ENCODE measurements at places on chromosomes 5 and 9.

GRCh38 chr5:43358301-43358700 is 45.1 kb upstream of the HMGCS1 start:
- DNase-seq: no peak

DNA sequence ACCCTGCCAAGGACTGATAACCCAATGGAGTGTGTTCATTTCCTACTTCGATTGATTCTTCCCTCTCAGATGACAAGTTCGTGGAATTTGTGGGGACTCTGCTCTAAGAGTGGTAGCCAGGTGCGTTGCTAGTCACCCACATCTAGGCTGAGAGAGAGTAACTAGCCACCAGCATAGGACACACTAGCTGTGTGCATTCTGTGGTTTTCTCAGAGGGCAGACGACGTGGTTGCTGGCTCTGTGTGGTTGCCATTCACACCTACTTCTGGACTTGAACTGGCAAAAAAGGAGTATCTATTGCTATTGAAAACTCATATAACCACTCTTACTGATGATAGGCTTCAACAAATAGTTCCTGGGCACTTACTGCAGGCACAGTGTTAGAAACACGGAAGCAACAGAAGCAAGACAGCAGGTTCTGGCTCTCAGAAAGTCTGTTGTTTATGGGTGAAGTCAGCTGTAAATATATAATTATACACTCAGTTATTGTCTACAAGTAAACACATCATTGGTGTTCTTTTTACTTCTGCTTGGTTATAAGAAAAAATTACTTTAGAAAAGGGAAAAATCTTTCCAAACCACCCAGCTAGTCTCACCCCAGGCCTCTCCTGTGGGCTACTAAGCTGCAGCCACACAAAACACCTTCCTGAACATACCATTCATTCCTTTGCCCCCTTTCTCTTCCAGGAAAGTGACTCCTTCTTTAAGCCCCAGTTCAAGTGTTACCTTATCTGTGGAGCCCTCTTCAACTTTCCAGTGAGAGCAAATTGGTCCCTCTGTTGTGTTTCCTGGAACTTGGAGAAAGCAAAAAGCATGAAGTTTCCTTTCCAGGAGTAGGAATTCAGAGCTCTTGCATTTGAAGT is 151.1 kb upstream of the HAPLN1 start:
- no peak for DNase-seq

DNA sequence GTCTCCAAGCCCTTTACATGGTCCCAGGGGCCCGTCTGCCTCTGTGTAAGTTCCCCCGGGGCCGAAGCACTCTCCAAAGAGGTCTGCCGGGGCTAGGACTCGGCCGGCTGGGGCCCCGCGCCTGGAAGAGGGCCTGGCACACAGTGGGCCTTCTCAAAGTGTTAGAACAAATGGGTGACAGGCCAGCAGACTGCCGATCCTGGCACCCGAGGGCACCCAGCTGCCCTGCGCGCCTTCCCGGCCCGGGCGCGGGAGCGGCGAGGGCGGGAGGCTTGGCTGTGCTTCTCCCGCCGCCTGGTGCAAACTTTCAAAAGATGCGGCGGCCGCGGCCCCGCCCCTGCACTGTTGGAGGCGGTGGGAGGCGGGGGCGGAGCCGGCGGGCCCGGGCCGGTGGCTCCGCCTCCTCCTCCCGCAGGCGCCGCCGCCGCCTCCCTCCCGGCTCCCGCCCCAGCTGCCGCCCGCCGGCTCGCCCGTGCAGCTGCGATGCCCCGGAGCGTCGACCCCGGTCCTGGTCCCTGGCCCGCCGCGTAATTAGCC is at the start of gene NEURL1B:
NEURL1B (plus strand) TSS at position 442 of the 537 bp plus-strand sequence. CDS start 144 bp downstream, outside the sequence.
- no peak for DNase-seq

- no peak for DNase-seq
Measured at GRCh38 chr5:1545805-1546355, 22.1 kb upstream of the LPCAT1 start.

DNA sequence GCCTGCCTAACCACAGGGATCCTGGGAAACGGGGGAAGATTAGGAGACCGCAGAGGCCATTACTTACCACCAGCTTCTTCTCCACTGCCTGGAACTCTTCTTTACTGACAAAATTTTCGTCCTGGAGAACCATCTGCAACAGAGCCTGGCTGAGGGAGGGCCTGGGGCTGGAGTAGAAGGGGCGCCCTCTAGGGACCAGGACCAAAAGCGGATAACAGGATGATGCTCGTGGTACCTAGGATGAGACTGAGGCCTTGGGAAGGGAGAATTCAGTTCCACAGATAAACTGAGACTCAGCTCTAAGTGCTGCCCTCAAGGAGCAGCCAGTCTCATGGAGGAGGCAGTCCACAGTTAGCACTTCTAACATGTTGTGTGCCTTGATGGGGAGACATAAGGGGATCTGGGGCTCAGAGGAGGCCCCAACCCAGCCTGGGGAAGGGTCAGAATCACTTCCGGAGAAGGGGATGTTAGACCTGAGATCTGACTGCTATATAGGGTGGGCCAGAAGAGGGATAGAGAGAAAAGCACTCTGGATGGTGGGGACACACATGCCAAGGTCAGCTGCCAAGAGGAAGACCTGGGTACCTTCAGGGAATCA is 1.2 kb downstream of the SPATA24 start:
- DNase-seq: no peak

GRCh38 chr5:170141636-170142035 is 35.9 kb downstream of the FOXI1 start:
- no peak for DNase-seq

- no peak for DNase-seq
Measured at GRCh38 chr9:38030658-38031057, 38.4 kb downstream of the SHB start.

DNA sequence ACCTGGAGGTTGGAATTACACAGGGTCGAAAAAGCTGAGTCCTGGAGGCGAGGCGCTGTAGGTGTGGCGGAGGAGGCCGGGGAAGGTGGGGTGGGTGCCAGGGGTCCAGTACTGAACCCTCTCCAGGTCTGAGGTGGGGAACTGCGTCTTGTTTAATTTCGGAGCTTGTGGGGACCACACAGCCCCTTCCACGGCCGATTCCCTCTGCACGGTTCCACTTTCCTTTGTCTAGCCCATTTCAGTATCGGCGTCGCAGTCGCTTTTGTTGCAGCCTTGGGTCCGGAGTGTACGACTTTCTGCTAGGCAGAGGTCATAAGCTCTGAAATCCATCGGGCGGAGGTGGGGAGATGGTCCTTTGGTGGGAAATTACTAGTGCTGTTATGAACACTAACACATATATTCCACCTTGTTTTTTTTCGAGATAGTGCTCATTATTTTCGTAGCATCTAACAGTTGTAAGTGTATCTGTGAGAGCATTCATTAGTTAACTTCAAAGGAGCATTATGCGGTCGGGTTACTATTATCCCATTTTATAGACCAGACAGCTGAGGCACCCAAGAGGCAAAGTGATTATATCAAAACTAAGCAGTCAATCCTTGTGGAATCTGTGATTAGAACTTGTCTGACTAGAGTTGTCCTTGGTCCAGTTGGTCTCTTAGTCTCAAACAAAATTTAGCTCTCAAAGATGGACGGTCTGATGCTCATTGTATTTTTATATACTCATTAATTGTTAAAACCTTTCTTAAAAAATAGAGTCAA is 737 bp downstream of the RNF180 start:
- no peak for DNase-seq

- no peak for DNase-seq
Measured at GRCh38 chr5:124544366-124545055, 201.9 kb downstream of the ZNF608 start.

- DNase-seq: no peak
Measured at GRCh38 chr9:119873877-119874276, 504.6 kb upstream of the BRINP1 start.

DNA sequence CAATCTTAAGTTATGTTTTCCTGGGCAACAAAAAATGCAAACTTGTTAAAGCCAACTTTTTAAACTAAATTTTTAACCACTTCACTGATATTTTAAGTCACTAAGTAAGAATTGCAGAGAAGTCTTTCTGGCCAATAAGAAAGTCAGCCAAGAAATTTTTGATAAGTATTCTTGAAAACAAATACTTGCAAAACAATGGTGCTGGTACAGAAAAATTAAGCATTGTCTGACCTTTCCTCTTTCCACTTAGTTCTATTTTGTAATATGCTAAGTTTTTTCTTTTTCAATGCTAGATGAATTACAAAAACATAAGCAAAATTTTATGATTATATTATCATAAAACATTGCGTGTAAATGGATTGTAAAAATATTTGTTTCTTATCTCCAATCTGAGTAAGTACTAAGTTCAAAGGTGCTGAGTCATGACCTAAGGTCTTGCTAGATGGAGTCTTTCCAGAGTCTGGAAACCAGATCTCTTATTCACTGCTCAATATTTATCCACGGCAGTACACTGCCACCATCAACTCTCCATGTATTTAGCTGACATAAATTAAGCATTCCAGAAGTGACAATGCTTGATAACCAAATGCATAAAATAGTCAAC is 139.7 kb downstream of the MEF2C start:
- DNase-seq: no peak

- DNase-seq: no peak
Measured at GRCh38 chr5:36161361-36161760, 9.4 kb downstream of the SKP2 start.

DNA sequence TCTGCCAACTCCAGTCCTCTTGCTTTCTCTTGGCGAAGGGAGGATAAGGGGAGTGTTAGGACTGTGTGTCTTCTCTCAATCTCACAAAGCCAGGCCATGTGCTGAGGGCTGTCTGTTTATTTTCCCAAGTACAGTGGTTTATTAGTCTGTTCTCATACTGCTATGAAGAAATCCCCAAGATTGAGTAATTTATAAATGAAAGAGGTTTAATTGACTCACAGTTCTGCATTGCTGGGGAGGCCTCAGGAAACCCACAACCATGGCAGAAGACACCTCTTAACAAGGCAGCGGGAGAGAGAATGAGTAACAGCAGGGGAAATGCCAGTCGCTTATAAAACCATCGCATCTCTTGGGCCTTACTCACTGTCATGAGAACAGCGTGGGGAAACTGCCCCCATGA is 36.2 kb upstream of the CKS2 start:
- no peak for DNase-seq

GRCh38 chr9:111914749-111915424 is 18.3 kb downstream of the UGCG start:
- DNase-seq: no peak

DNA sequence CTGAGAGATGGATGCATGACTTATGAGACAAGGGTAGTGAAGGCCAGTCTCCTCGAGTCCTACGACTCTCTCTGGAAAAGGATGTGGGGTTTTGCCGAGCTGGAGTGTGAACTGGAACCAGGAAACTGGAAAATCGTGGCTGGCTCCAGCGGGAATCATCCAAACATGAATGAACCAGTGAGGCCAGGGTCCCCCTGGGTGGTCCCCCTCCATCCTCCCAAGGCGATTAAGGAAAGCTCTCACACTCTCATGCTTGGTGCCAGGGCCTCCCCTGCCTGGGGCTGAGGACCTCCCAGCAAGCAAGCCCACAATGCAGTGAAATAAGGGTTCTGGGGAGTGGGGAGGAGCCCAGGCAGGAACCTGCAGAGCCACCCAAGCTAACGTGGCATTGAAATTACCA is 9.6 kb upstream of the AMBP start:
- DNase-seq: no peak

- DNase-seq: no peak
Measured at GRCh38 chr9:101162231-101162630, 133.7 kb downstream of the PLPPR1 start.

DNA sequence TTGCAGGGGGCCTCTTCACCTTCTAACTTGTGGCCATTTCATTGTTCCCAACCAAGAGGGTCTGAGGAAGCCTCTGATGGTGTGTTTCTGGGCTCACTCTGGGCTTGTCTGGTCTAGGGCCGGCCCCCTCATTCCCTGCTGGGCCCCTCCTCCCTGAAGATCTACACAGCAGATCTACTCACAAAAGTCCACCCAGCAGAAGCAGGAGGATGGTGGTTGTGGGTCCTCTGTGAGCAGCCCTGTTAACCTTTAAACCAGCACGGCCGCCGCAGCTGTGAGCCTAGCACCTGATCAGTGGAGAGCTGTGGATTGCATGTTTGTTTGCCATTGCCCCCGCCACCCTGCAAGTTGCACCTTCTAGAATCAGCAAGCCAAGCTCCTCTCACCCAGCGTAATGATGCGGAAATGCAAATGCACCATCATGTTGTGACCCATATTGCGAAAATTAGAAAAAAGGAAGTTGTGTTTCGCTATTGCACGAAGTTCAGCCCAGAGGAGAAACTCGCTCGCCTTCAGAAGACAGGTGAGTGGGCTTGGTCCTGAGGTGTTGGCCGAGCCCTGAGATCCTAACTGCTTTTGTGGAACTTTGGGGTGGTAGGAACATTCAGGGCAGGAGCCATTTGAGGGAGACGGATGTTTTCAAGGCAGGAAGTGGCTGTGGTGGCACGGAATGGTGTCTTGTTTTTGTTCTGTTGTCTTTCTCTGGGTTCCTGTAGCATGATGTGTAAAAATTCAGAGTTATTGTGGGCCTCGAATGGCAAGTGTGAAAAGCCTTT is 16.7 kb downstream of the FGD3 start:
- peak; percentile 67 for DNase-seq

- DNase-seq: no peak
Measured at GRCh38 chr9:106324053-106324585, 538.8 kb upstream of the ZNF462 start.

- no peak for DNase-seq
Measured at GRCh38 chr5:64595031-64595855, 89.4 kb downstream of the RGS7BP start.

DNA sequence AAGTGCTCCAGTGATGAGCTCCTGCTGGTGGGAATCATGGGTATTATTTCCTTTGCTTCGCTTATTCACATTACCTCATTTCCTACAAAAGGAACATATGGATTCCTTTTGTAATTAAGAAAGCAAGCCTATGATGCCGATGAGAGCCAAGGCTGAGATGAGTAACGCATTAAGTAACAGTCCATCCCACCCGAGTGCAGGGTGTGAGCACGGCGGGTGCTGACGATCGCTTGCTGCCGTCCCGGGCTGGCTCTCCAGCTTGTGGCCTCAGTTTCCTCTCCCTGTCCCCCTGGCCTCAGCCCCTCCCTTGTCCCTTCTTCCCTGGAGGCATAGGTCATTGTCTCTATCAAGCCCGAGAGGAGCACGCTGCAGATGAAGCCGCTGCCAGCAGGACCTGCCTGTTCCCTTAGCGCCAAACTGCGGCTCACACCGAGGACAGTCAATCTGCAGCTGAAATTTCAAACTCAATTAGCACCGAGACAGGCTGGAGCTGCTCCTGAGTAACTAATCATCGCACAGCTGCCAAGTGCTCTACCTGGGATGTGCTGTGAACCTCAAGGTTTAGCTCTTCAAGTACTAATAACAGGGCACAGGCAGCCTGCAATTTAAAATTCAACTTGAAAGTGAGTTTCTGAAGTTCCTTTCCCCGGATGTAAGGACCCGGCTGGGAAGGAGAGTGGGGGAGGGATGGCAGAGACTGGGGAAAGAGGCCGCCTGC is 115.2 kb upstream of the RAPGEF1 start:
- no peak for DNase-seq

GRCh38 chr9:89533411-89534095 is 35.6 kb upstream of the SEMA4D start:
- DNase-seq: no peak

- DNase-seq: no peak
Measured at GRCh38 chr9:121345070-121345469, 25.0 kb downstream of the STOM start.

- DNase-seq: no peak
Measured at GRCh38 chr5:172855597-172856292, 21.7 kb downstream of the ERGIC1 start.

GRCh38 chr9:93520523-93520922 is 55.9 kb upstream of the PHF2 start:
- DNase-seq: no peak

Measured in activated CD4-positive, CD25-positive, alpha-beta regulatory T cell (primary cell).